ENCODE measurements at places on chromosomes 3 and 15. TPM values are rescaled to one million over a fixed set of nuclear protein-coding genes. Genes with fewer than 3 reads are reported as not detected.

GRCh38 chr3:187852842-187853730, 107.8 kb upstream of the BCL6 start:
- DNase-seq, result peak; percentile 90

DNA sequence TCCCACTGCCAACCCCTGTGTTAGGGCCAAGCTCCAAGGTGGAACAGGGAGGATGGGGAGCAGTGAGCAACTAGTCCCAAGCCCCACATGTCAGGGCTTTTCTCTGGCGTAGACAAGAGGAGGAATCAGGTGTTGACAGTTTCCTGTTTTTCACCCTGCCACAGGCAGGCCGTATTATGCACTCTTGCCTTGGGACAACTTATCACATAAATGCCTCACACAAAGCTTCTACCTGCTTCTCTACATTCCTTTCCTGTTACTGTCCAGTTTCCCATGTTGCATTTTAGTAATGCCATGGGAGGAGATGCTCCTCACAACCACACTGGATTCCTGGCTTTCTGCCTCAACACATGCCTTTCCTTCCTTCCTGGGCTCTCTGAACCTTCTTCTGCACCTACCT, 381.2 kb upstream of the ATP11B start:
- DNase-seq, result peak; percentile 93

DNA sequence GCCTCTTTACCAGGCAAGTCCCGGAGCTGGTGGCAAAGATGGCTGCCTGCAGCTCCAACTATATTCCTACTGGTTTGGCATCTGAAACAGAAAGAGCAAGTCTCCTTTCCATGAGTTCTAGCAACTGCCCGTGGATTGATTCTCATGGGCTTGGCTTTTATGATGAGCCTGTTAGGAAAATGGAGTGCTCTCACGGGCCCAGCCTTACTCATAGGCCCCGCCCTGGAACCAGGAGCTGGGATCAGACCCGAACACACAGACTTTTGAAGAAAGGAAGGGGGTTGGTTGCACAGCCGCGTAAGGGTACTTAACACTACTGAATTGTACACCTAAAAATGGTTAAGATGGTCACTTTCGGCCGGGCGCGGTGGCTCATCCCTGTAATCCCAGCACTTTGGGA, 2.9 kb downstream of the NRROS start:
- no peak for DNase-seq

GRCh38 chr15:77508541-77509243, 88.0 kb downstream of the HMG20A start:
- DNase-seq, result no peak

GRCh38 chr3:189833266-189833665, 202.1 kb downstream of the TP63 start:
- DNase-seq, result peak; percentile 64

- no peak for DNase-seq
Measured at GRCh38 chr3:29511701-29512100, 230.8 kb downstream of the RBMS3 start.

Gene PTX3
- 0.90 TPM for total RNA-seq

Gene ACAD9
- 24.7 TPM for total RNA-seq

Measured in bronchial epithelial cell (primary cell).